Neuronal stem cell (in vitro differentiated cells): ENCODE measurements at places on chromosomes 5 and 9.

GRCh38 chr9:81259896-81260295 is 429.5 kb downstream of the TLE1 start:
- no peak for DNase-seq

- no peak for DNase-seq
Measured at GRCh38 chr9:116002624-116003023, 151.0 kb upstream of the PAPPA start.

GRCh38 chr9:84062538-84062937 is 81.9 kb downstream of the RMI1 start:
- no peak for DNase-seq

- DNase-seq = no peak
Measured at GRCh38 chr5:1442222-1443145, 2.8 kb downstream of the SLC6A3 start.

DNA sequence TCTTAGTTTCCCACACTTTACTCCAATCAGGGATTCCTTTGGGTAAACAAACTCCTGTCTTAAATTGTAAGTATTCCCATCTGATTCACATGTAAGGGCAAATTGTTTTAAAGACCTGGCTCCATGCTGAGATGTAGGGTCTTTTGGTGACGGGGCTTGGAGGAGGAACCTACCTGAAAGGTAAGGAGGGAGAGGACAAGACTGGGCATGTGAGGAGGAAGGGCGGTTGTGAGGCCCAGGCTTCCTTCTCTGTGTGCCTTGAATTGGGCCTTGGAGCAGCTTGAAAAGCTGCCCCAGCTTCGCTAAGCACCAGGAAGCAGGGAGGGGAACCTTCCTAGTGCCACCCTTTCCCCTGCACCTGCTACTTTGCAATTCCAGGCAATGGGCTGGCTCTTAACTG is 86.8 kb downstream of the C9orf152 start:
- DNase-seq = no peak

DNA sequence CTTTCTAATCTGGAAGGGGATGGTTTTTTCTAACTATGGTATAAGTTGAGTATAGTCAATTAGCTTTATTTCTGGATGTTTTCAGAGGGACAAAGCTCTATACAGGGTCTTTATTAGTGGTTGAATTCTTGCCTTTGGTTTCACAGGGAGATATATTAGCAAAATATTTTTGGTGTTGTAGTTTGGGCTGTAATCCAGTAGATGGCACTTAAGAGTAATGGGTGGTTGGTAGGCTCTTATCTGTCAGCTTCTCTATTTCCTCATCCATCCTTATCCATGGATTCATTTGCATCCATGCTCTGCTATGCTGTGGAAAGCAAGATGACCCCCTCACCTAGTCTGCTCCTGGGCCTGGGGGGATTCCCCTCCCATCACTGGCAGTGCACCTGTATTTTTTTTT is 363.6 kb upstream of the CYLC2 start:
- no peak for DNase-seq

DNA sequence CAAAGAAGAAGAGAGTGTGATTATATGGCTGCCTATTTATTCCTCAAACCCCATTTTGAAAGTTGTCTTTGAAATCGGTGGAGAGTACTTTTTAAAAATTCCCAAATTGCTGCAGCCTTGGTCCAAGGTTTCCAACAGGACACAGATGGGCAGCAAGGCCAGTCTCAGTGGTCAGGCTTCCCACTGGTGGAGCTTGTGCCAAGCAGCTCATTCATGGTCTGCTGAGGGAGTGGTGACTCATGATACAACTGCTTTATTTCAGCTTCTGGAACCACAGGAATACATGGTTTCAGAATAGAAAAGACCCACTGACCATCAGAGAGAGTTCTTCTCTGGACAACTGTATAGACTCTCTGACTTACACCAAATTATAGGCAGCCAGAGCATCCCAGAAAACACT is 673.1 kb upstream of the KLF4 start:
- DNase-seq = no peak

DNA sequence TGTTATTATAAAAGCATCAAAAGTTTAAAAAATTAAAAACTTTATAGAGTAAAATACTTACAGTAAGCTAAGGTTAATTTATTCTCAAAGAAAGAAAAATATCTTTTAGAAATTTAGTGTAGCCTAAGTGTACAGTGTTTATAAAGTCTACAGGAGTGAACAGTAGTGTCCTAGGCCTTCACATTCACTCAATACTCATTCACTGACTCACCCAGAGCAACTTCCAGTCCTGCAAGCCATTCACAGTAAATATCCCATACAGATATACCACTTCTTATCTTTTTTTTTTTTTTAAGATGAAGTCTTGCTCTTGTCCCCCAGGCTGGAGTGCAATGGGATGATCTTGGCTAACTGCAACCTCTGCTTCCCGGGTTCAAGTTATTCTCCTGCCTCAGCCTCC is 73.1 kb upstream of the FST start:
- DNase-seq = no peak
